ENCODE measurements at places on chromosomes 2 and 18.

DNA sequence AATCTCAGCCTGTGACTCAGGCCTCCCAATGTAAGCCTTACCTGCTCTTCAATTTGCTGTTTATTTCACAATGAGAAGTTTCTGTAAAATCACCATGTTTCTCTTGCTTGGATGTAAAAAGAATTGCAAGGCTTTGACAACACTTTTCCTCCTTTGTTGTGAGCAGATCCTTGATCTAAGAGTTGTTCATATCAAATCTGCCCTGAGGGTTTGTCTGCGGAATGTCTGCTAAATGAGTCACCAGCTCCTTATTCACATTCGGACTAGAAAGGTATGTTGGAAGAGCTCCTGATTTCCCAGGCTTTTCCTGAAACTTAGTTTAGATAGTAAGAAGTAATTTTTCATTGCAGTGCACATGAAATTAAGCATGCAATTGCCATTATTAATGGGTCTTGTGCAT is 268.2 kb upstream of the TCF4 start:
- DNase-seq: peak; percentile 97

GRCh38 chr2:120797421-120798221 is 62.0 kb downstream of the GLI2 start:
- no peak for DNase-seq

- peak; percentile 24 for DNase-seq
Measured at GRCh38 chr18:45518311-45519155, 96.7 kb upstream of the SLC14A2 start.

- peak; percentile 63 for DNase-seq
Measured at GRCh38 chr2:144942516-144943256, 422.8 kb upstream of the ZEB2 start.

DNA sequence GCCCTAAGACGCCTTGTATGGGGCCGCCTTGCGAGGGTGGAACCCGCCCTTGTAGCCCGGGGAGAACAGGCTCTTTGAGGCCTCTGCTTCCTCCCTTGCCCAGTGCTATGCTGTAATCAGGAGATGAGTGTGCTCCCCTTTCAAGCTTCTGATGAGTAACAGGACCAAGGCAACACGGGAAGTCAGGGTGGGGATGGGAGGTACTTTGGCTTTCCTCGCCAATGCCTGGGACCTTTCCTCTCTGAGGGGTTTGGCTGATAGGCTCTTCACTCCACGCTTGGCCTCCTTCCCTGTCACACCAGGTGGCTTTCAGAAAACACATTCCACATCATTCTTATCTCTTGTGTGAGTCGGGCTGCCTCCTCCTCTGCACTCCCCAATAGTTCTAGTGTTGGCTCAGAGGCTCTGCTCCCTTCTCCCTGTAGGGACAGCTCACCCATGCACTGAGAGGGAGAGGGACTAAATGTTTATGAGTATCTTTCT is 223.7 kb upstream of the TRIB2 start:
- peak; percentile 87 for DNase-seq

DNA sequence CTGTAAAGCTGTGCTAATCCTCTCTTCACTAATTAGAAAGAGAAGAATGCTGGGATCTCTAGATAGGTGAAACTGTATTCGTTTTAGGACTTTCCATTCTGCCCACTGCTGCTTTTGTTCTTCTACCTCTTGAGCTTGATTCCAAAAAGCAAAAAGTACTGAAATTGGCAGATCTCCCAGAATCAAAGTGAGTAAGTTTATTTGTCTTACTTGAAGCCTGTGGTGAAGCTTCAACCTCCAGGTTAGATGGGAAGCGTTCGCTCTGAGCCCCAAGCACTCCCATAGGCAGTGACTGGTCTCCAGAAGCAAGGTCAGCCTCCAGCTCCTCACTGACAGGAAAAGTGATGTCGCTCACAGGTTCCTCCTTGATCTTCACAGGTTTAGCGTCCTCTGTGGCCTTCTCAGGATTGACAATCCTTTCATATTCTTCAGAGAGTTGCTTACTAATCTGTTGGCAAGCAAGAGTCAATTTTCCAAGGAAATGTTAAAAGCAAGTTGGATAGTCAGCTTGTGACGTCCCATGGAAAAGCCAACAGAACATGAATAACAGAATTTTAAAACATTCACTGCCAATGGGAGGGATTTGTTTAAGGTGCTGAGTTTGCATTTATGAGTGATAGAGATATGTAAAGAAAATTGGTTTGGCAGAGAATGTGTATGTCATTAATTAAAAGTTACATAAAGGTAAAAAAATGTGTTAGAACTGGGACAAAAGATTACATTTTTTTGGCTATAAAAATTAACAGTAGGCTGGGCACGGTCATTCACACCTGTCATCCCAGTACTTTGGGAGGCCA is 8.1 kb downstream of the SUPT7L start:
- DNase-seq: peak; percentile 36

- peak; percentile 52 for DNase-seq
Measured at GRCh38 chr18:72762515-72763122, 105.2 kb downstream of the NETO1 start.

DNA sequence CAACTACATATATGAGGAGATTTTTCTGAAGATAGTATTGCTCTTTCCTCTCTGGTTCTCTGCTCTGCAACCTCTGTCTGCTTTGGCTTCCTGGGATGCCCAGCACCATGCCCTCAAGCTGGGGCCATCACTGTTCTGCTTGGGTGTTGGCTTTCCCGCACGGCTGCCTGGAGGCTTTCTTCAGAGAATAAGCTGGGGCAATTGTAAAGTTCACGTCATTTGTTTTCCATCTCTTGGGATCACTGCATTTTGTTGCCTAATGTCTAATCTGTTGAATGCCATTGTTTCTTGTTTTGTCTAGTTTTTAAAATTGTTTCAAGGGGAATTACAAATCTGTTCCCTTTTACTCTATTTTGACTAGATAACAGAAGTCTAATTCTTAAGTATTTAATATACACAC is 437.3 kb upstream of the NRP2 start:
- no peak for DNase-seq

DNA sequence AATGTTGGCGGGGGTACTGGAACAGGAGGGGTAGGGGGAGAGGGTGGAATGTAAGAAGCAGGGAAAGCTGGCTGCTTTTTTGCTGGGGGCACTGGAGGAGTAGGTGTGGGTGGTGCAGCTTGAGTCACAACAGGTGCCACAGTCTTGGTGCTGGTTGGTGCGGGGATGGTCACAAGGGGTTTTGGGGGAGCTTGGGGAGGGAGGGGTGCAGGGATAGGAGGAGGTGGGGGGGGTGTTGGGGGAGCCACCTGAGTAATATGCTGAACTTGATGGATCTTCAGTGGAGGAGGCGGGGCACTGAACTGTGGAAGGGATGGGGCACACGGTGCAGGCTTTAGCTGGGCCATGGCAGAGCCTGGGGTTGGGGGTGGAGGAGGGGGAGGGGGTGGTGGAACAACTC is 94.4 kb downstream of the RAPH1 start:
- no peak for DNase-seq

DNA sequence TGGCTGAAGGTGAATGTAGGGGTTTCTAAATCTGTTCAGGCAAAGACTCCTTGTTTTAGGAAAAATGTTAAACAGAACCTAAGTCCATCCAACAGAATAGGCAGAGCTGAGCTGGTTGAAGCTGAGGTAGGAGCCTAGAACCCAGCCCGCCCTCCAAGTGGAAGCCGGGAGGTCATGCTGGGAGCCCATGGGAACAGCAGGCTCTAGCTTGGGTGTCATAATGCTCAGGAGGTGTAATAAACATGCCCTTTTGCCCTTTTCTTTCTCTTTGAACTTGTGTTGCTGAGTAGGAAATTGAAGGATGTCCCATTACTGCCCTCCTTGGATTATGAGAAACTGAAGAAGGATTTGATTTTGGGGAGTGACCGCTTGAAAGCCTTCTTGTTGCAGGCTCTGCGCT is 60.3 kb downstream of the ARMC9 start:
- DNase-seq: no peak

GRCh38 chr2:11389551-11390398 is 45.3 kb upstream of the ROCK2 start:
- DNase-seq: peak; percentile 78

GRCh38 chr2:1493431-1494126 is 80.3 kb downstream of the TPO start:
- DNase-seq: no peak

DNA sequence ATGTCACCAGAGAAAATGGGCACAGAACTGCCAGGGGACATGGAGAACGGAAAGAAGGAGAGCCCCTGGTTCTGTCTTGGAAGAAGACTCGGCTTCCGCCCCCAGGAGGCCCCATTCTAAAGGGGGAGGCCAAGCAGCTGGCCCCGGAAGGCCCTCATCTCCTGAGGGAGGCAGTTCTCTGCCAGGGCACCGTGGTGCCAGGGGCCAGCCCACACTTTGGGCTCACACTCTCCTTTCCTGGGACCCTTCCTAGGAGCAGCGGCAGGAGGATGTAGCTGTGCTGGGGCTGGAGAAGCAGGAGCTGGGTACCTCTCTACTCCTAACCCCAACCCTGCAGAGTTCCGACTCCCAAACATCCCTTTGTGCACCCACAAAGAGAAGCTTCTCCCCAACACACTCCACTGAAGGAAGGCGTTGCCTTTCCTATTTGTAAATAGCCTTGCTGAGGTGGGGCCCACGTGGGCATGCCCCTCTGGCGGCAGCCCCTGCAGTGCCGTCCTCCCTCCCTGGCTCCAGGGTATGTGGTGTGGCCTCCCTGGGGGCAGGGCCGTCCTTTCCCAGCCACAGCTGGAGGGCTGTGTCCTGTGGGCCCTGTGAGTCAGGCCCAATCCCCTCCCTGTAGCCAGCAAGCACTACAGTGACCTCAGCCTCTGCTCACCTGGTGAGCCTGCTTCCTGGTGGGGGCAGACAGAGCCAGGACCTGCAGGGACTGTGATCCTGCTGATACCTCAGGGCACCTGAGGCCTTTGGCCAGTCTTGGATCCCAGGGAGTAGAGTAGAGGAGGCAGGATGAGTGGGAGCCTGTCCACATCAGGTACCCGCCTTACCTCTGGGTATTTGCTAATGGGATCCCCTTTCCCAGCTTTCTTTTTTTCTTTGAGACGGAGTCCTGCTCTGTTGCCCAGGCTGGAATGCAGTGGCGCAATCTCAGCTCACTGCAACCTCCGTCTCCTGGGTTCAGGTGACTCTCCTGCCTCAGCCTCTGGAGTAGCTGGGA is 26.6 kb downstream of the ZFP36L2 start:
- DNase-seq: no peak

DNA sequence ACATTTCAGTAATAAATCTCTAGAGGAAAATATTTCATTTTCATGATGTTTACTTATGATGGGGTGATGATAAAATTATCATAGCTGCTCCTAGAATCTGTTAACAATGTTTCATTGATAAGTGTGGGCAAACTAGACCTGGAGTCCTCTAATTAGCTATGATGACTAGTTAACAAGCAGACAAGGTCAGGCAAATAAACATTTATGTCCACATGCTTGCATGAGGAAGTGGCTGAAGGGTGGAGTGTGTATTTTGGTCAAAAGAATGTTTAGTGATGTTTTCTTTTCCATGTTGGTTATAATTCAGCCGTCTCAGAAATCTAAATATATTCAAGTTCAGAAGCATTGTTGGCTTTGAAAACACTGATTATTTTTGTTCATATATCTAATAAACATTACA is 99.9 kb upstream of the FN1 start:
- peak; percentile 47 for DNase-seq

DNA sequence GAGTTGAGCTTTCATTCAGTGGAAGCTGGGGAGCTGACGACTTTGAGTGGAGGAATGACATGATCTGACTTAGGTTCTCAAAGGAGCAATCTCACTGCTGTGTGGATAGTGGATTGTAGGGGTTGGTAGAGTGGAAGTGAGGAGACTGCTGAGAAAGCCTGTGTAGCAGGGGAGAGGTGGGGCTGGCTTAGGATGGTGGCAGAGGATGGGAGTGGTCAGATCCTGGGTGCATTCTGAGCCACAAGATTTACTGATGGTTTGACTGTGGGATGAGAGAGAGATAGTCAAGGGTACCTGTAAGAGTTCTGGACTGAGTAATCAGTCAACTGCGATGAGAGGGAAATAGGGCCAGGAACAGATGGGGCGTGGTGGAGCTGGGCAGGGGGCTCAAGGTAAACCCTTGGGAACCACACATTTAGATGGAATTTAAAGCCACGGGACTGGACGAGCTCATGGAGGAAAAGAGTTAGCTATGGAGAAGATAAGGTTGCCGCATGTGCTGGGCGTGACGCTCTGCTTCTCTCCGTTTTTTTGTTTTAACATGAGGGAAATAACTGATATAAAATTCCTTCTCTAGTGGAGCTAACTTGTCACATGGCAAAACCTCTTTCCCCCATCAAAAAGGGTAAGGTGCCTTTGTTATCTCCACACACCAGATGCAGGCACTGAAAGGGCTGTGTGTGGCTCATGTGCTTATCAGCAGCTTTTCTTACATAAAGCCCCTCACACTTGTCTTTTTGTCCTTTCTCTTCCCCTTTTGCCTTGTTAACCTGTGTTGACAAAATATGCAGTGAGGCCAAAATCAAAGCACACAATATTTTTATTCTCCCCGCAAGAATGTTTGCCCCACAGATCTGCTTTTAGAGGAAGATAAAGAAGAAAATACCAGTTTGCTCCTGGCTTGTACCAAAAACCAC is 379.8 kb downstream of the TSN start:
- DNase-seq: no peak

DNA sequence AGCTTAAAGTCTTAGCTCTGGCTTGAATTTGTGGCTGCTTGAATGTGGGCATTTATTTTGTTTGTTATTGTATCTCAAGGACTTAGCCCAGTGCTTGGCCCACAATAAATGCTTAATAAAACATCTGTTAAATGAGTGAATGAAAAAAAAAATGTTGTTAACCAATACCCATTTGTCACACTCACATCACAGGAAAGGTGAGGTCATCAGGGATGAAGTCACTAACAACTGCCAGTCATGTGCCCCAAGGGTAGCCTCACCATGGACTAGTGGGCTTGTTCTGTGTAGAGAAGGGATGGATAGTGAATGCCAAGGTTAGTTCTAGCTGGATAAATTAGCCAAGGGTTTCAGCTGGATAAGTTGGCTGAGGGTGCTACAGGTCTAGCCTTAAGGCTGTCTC is 3.0 kb downstream of the NRBP1 start:
- DNase-seq: peak; percentile 71

DNA sequence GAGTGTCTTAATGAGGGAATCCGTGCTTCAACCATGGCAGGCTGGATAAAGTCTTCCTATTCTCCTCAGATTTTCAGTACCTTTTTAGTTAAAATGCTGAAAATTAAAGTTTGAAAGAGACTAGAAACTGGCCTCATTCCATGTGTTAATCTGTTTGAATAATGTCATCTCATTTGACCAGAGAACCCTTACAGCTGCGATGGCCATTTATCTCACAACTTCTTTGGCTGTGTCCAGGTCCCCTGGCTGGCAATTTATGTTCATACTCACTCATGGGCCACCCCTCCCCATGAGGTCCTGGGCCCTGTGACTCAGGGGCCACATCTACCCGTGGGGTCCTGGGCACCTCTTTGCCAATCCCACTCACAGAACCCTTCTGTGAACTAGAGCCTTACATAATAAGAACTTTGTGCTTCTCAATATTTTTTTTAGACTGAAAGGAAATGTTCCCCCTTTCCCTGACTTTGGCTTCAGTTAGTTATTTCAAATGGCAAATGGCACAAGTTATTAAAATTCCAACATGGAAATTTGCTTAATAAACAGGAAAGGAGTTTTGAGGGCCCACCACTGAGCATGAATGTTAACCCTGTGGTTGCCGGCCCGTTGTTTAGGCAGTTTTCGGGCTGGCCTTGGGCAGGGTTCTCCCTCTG is 134.6 kb downstream of the UXS1 start:
- no peak for DNase-seq

Measured in RPMI7951 (cell line).